ENCODE measurements at places on chromosomes 6 and 20.
A peak's percentile ranks its signal among the peaks of the same experiment; 100 is the strongest.

DNA sequence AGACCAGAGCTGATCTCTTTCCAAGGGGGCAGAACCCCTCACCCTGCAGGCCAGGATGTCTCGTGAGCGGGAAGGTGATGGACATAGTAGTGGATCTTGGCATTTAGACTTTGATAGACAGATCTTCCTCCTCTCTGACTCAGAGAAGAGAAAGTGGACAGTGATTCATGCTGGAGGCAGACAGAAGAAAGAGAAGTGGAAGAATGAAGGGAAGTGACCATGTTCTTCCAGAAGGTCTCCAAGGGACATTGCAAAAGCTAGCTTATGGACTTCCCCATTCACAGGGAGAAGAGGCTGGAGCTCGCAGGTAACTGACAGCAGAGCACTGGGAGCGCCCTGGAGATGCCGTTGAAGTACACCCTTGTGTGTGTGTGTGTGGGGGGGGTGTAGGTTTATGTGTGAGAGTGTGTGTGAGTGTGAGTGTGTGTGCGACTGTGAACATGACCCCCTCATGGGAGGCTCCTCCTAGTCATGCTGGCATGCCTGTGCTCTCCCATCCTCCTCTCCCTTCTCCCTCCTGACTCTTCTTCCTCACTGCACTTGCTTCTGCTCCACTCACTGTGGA is 8.0 kb upstream of the RAET1L start:
- ATAC-seq: no peak

- no peak for ATAC-seq
Observed at GRCh38 chr6:165573671-165574070, 89.4 kb downstream of the PDE10A start.

DNA sequence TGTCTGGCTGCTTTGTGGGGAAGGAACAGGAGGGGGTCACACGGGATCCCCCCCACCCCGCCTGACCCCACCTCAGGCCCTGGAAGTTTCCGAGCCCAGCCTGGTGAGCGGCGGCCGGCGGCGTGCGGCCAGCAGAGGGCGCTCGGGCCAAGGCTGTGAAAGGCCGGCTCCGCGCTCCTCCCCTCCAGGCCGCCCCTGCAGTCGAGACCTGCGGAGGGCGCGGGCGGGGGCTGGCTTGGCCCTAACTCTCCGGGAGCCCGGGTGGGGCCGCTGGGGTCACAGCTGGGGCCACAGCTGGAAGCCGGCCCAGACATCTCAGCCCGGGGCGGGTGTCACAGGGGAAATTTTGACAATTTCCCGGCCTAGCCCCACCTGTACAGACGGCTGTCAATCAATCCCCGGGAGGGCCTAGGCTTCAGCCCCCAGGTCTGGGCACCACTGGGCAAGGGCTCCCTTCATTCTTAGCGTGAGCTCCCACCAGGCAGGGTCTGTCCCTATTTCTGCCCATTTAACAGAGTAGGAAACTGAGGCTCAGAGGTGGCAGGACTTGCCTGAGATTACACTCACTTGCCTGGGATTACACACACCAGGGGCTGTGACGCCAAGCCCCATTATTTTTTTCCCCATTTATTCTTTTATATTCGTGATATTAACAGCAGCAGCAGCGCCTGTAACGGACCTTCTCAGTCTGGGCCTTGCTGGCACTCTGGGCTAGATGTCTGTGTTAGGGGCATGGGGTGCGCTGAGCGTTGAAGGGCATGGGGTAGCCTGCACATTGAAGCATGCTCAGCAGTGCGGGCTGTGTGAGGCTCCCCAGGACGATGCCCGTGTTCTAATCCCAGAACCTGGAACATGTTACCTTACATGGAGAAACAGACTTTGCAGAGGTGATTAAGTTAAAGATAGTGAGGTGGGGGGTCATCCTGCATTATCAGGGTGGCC is 23.0 kb downstream of the ZBP1 start:
- ATAC-seq: peak; percentile 86

DNA sequence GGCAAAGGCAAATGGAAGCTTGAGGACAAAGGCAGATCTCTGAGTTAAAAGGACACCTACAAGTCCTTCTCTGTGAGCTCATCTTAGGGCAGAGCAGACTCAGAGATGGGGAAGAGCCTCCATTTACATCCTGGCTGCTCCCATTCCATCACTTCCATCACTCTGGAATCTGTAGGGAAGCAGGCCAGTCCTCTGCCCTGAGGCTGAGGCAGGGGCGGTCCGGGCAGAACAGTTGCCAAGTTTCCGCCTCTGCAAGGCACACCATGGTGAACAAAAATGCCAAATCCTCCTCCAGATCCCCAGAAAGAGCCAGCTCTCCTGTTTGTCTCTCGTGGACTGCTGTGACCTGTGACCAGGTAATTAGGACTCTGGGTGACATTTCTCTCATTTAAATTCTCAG is 209.6 kb upstream of the SSTR4 start:
- ATAC-seq: no peak

DNA sequence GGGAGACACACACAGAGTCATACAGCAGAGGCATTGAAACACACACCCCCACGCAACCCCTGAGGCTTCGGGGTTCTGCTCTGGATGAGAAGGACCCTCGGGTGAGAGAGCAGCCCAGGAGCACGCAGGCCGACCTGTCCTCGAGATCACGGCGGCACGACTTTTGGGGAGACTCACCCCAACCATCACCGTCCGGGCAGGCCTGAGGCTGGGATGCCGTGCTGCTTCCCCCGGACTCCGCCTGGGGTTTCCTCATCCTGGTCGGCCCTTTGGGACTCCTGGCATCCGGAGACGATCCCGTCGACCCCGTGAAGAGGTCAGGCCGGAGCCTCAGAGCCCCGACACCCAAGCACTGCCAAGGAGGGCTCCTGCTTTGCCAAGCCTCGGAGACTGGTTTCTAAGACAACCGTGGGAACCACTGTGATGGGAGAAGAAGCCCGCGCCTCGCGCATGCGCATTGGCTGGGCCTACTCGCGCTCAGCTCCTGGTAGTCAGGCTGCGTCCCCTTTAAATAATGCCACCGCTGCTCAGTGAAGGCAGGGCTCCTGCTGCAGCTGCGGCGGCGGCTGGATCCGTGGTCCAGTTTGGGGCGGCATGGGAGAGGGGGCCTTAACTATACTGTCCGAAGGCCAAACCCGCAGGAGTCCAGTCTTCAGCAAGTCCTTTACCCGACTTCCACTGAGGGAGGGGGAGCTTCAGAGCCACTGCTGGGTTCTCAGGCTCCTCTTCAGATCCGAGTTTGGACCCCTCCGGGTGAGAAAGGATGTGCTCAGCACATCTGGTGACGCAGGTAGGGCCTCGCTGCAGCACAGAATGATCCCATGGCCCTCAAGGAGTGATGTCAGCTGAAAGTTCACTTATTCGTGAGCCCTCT is 171.4 kb upstream of the ZNF337 start:
- peak; percentile 68 for ATAC-seq
